ENCODE measurements at places on chromosomes 13 and 19. TPM values are rescaled to one million over a fixed set of nuclear protein-coding genes. Genes with fewer than 3 reads are reported as not detected.
A peak's percentile ranks its signal among the peaks of the same experiment; 100 is the strongest.

PSMD8 gene
- total RNA-seq: 303 TPM

SHFL gene
- 23.8 TPM for total RNA-seq

MOB3A gene
- total RNA-seq: 29.4 TPM

DNA sequence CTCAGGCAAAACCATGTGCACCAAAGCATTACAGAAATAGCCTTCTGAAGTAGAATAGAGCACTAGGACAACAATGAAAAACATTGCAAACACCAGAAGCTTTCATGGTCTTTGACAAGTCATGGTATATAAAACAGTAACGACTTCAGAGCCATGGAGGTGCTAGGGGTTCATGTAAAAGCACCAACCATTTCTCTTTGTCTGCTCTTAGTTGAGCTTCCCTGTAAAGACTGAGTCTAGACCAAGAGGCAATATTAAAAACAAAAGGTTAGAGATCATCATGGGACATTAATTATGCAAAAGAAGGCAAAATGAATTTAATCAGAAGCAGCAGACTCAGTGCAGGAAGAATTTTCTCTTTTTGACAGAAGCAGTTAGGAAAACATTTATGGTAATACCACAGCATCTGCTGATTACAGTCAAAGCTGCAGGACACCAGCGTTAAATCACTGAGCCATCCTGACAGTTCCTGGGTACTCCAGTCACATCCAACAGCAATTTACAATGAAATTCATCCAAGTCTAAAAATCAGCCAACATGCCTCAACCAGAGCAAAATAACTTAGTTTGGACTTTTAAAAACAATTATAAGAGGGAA, 476.8 kb downstream of the DIAPH3 start:
- H3K27me3 ChIP-seq: no peaks in the 10 kb centered on the region
- no peak overlapping the region for H3K4me3 ChIP-seq
- H3K4me1 ChIP-seq: no peaks in the 10 kb centered on the region
- no peak for DNase-seq
- no peak overlapping the region for H3K27ac ChIP-seq

ZSCAN1 gene
- total RNA-seq: not detected

GRCh38 chr19:20103091-20103740, 25.4 kb downstream of the ZNF90 start:
- H3K27me3 ChIP-seq: no peaks in the 10 kb centered on the region
- H3K27ac ChIP-seq: no peak overlapping the region
- H3K36me3 ChIP-seq: peaks cover 20% of the 10 kb centered on the region
- H3K4me3 ChIP-seq: no peak overlapping the region

GRCh38 chr19:55345818-55346724, 6.4 kb downstream of the KMT5C start:
- H3K36me3 ChIP-seq: peaks cover 36% of the 10 kb centered on the region
- no peaks in the 10 kb centered on the region for H3K27me3 ChIP-seq
- peaks cover 18% of the 10 kb centered on the region for H3K4me1 ChIP-seq
- DNase-seq: peak; percentile 78

CGB2 gene
- not detected for total RNA-seq

MYCBP2 gene
- 193 TPM for total RNA-seq

DNA sequence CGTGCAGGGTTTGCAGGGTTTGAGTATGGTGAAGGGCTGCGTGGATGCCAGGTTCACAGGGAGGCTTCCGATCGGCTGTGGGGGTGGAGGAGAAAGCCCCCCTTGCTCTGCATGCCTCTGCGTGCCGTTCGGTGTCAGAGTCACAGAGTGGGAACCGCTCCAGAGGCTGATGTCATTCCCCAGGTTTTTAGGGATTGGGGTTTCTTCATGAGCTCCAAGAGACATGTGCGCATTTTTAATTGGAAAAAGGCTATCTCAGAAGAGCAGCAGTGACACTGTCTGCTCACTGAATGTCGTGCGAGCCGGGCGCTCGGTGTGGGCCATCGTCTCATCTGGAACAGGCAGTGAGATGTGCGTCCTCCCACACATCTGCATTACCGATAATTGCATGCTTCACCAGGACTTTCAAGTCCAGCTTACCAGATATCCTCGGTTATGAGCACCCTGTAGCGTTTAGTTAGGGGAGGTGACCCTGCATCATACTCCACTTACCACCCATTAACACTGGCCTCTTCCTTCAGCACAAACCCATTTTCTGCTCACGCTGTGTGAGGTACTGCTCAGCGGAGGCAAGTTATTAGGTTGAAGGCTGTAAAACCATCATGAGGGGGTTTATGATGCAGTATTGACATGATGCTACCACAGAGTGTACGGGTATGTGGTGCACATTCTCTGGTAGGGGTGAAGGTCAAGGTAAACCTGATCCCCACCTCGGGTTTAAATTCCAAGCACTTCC, 1.7 kb downstream of the MCF2L start:
- no peaks in the 10 kb centered on the region for H3K36me3 ChIP-seq
- H3K4me1 ChIP-seq: peaks cover 30% of the 10 kb centered on the region
- peak overlapping the region; percentile 62 for H3K4me3 ChIP-seq
- DNase-seq: no peak

ZNF625 gene
- total RNA-seq: 2.4 TPM

DNA sequence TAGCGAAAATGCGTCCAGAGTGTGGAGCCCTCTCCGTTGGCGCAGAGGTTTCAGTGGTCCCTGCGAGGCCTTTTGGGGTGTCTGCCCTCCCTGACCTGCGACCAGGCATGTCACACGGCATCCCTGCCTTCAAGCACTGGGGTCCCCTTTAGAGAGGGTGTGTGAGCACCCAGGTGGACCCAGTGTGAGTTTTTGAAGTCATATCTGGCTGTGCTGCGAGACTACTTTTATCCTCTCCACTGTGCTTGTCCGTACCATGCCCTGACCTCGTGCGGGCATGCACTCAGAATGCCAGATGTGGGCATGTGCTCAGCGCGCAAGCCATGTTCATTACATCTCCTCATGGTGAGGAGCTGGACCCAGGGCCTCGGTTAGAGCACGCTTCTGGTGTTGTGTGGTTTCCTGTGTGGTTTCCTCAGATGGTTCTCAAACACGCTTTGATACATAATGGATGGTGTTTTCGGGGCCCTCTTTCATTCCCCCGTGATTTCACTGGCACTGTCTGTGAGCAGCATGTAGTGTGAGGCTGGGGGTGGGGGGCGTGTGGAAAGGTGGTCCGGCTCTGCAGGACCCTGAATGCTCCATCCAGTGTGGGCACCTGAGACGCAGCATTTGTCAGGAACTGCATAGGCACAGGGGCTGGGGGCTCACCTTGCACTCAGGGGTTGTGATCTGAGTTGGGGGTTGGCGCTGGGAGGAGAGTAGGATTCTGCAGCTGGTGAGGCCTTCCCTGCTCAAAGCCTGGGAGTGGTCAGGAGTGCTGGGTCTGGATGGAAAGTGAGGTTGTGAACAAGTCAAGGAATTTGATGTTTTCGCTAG, 2.3 kb downstream of the TFDP1 start:
- H3K4me3 ChIP-seq: no peak overlapping the region
- peaks cover 6% of the 10 kb centered on the region for H3K36me3 ChIP-seq
- DNase-seq: peak; percentile 38
- no peaks in the 10 kb centered on the region for H3K27me3 ChIP-seq

MZT1 gene
- total RNA-seq: 7.6 TPM

DNA sequence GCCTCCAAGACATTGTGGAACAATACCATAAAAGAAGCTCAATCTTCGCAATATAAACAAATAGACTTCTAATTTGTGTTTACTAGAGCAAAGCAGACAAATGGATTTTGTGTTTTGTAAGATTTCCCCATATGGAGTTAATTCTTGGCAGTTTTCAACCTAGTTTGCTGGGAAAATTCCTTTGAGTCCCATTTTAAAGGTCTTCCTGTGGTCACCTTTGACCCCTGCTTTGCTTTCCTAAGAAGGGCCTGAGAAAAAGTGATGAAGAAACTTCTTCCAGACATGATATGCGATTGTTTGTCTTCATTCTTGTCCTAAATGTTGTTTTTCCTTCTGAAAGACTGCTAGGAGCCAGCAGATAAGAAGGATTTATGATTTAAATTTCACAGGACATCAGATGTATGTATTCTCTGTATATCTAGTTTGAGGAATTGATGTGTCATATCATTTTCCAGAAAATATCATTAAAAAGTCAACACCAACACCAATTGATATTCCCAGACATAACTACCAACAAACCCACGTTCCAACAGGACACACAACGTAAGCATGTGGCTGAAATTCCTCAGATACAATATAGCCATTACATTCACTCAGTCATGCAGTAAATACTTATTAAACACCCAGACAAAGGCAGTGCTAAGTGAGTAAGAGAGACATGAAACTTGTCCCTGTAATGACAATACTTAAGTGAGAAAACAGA, 276.4 kb downstream of the LHFPL6 start:
- no peaks in the 10 kb centered on the region for H3K36me3 ChIP-seq
- no peak overlapping the region for H3K4me3 ChIP-seq
- no peaks in the 10 kb centered on the region for H3K4me1 ChIP-seq
- no peaks in the 10 kb centered on the region for H3K27me3 ChIP-seq

- H3K36me3 ChIP-seq: peaks cover 61% of the 10 kb centered on the region
- no peak for DNase-seq
- no peaks in the 10 kb centered on the region for H3K27me3 ChIP-seq
- H3K4me1 ChIP-seq: peaks cover 13% of the 10 kb centered on the region
- no peak overlapping the region for H3K27ac ChIP-seq
- H3K4me3 ChIP-seq: no peak overlapping the region
Measured at GRCh38 chr19:57245959-57246358, 5.5 kb downstream of the ZNF805 start.

DNA sequence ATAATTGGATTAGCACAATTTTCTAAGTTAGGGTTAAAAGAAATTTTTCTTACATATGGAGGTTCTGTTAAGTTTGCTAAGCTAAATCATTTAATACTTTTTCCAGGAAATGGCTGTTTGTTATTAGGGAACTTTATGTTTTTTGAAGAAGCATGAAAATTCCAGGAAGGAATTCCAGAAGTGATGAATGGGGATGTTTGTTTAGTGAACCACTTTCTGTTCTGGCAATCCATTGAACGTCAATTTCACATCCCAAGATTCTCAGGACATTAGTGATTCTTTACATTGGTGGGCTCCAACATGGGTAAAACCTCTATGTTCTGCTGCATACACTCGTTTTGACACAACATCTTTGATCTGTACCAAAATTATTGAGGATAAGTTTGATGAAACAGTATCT, 534.4 kb downstream of the IRS2 start:
- no peak overlapping the region for H3K27ac ChIP-seq
- no peaks in the 10 kb centered on the region for H3K27me3 ChIP-seq
- no peaks in the 10 kb centered on the region for H3K36me3 ChIP-seq
- no peaks in the 10 kb centered on the region for H3K4me1 ChIP-seq
- DNase-seq: no peak

IFNL1 gene
- total RNA-seq: not detected

DNA sequence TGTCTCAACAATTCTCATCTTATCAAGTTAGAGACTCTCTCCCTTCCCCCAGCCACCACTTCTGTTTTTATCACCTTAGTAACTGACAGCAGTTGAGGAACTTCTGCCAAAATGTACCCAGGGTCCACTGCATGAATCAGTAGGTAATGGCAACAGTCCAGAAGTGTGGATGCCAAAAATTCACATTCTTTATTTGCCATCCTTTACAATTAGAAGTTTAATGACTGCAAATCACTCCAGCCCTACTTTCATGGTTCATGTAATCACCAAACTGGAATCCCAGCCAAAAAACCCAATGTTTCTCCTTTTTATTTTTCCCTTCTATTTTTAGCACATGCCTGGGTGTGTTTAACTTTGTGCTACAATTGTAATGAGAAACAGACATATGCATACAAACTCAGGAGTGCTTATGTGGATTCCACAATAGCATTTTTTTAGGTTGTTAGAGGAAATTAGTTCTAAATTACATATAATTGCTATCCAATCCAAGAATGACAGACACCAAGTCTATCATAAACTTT, 243.5 kb downstream of the RGCC start:
- H3K4me3 ChIP-seq: no peak overlapping the region
- no peaks in the 10 kb centered on the region for H3K36me3 ChIP-seq
- no peaks in the 10 kb centered on the region for H3K27me3 ChIP-seq

DNA sequence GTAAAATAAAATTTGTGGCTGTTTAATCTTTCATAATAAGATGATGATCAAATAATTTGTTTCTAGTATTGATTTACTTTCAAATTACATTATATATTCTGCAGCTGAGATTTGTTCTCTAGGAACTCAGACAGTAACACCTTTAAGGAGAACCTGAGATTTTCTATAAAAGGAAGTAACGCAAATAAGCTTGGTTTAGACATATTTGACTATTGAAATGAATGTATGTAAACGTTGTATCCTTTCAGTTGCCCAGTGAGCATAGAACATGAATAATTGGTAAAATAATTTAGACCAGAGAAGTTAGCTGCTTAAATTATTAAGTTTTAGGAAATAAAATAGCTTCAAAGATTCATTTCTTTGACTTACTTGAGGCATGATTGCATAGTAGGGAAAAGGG, 3.1 kb downstream of the CDK8 start:
- DNase-seq: no peak
- no peak overlapping the region for H3K27ac ChIP-seq
- H3K4me1 ChIP-seq: peaks cover 14% of the 10 kb centered on the region
- H3K36me3 ChIP-seq: no peaks in the 10 kb centered on the region

All from suprapubic skin (tissue), 4 donors.